ENCODE measurements at places on chromosomes 16 and 17. TPM values are rescaled to one million over a fixed set of nuclear protein-coding genes. Genes with fewer than 3 reads are reported as not detected.

DNA sequence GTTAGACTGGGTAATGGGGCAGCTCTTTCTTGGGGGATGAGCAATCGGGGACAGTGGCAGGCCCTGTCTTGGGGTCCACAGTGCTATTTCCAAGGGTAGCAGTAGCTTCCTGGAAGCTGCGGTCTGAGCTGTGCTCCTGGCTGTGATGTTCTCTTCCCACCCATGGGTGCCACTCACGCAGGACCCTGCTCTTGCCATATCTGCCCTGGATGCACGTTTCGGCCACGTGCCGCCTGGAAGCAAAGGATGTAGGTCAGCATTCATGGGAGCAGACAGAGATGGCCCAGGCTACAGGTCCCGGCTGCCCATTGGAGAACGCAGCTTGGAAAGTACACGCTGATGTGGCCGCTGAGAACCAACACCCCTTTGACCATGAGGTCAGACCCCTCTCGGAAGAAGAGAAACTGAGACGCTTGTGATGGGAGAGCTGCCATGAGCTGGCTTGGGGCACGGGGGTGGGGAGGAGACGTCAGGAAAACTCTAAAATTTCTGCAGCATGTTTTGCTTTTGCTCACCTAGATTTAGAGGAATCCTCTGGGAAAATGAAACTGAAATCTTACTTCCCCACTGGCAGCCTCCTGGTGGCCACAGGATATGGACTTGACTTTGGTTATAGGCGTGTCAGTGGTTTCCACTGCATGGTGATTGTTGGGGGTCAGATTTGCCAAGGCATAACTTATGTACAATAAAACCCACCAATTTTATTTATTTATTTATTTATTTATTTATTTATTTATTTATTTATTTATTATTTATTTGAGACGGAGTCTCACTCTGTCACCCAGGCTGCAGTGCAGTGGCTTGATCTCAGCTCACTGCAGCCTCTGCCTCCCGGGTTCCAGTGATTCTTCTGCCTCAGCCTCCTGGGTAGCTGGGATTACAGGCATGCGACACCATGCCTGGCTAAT, 36.2 kb upstream of the IRF8 start:
- H3K27ac ChIP-seq = no peak overlapping the region
- no peaks in the 10 kb centered on the region for H3K36me3 ChIP-seq
- no peak for DNase-seq
- no peaks in the 10 kb centered on the region for H3K4me1 ChIP-seq
- no peak overlapping the region for H3K4me3 ChIP-seq

GRCh38 chr17:5769593-5770354, 185.5 kb upstream of the NLRP1 start:
- H3K36me3 ChIP-seq = no peaks in the 10 kb centered on the region
- H3K27me3 ChIP-seq = peaks cover 31% of the 10 kb centered on the region
- no peak overlapping the region for H3K27ac ChIP-seq

DNA sequence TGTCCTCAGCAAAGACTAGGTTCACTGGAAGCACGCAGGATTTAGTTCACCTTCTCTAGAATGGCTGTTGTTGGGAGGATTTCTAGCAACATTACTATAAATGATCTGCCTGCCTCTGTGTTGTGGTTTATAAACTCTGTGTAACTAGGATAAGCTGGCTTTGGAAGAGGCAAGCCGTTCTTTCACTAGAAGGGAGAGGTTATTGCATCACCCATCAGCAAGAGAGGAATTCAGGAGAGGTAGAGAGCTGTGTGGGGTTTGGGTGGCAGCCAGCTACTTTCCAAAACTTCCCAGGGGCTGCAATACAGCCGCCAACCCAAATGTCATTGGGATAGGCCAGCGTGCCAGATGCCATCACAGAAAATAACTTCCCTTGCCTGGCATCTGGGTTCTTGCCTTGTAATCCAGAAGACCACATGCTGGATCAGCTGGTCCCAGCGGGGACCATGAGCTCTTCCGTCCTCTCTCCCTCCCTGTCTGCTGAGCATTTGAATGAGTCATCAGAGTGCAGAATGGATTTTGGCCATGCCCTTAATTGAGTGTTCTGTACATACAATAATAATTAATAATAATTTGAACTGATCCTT, 95.7 kb upstream of the RBFOX1 start:
- H3K4me1 ChIP-seq = no peaks in the 10 kb centered on the region
- H3K27ac ChIP-seq = no peak overlapping the region
- H3K36me3 ChIP-seq = no peaks in the 10 kb centered on the region
- no peak overlapping the region for H3K4me3 ChIP-seq

CLEC19A gene
- total RNA-seq = not detected

SLC47A1 gene
- not detected for total RNA-seq

TMEM204 gene
- total RNA-seq = 9.4 TPM

Measured in transverse colon (tissue), 4 donors.